ENCODE measurements at places on chromosomes 1 and 21. TPM values are rescaled to one million over a fixed set of nuclear protein-coding genes. Genes with fewer than 3 reads are reported as not detected.

- no peak for DNase-seq
Measured at GRCh38 chr1:45221716-45222115, 15.3 kb upstream of the ZSWIM5 start.

GRCh38 chr21:39837861-39838359 lies 29.3 kb upstream of the PCP4 start:
- DNase-seq = no peak

- DNase-seq = no peak
Measured at GRCh38 chr1:206784471-206784903, 12.2 kb upstream of the IL10 start.

DNA sequence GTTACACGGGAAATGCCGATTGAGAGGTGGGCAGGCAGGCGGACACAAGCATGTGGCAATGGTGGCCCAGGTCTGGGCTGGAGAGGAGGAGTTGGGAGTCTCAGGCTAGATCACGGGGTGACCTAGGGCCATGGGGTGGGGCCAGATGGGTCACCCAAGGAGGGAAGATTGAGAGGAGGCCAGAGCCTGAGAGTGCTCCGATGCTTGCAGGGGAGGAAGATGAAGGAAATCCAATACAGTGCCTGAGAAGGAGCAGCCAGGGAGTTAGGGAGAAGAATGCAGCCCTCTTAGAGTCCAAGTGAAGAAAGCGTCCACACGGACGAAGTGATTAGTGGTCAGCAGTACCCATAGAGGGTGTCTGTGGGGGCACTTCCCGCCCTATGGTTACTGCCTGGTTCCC lies 61.4 kb upstream of the FAM3B start:
- no peak for DNase-seq

DNA sequence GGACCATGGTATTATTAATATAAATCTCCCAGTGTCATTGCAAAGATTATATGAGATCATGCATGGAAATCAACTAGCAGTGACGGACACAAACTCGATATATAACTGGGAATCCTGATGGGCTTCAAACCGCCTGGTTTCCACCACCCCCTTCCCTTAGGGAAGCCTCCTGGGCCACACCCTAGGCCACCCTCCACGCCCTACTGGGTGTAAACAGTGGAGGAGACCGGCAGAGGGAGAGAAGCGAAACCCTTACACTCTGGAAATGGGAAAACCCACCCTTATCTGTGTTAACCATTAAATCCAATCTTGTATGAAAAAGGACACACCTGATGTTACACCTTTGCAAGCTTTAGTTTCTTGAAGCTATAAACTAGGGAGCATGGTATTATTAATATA lies 595 bp upstream of the ZNHIT6 start:
- no peak for DNase-seq

DNA sequence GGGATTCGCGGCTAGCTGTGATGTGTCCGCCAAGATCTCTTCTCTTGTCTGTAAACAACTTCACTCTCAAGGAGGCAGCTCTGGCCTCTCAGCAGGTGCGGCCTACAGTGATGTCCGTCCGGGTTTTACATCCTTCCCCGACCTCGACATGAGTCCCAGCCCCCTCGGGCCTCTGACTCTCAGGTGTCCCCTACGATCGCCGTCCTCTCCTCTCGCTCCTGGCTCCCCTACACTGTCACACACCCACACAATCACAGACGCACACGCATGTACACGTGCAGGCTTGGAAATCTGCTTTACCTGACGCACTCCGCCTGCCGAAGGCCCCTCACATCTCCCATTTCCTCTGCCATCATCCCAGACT lies 797 bp upstream of the RSPH1 start:
- DNase-seq = peak; percentile 29

DNA sequence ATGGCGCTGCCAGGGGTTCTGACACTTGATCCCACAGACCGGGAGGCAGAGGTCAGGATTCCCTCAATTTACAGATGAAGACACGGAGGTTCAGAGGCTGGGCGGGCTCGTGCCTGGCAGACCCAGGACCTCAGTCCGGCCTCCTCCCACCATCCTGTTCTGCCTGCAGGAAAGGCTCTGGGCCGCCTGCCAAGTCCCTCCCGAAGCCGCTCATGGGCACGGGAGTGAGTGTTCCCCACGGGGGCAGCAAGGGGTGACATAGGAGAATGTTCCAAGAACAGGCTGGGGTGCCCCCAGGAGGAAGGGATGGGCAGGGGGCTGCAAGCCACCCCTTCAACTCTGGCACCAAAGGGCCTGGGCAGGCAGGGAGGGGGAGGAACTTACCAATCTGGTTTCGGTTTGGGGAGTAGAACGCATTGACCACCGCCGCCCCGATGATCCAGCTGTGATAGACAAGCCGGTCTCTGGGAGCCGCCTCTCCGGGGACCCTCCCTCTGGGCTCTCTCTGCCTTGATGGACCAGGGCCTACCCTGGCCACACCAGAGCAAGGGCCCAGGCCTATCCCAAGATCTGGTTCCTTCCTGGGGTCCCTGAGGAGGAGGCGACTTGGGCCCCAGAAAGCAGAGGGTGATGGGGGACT lies 7.5 kb downstream of the PRXL2B start:
- DNase-seq = peak; percentile 68

GRCh38 chr1:63747445-63747844 lies 26.4 kb upstream of the ROR1 start:
- peak; percentile 22 for DNase-seq

GRCh38 chr1:112501810-112502641 lies 6.7 kb upstream of the WNT2B start:
- DNase-seq = peak; percentile 77

GRCh38 chr1:117364240-117364639 lies 3.0 kb upstream of the MAN1A2 start:
- no peak for DNase-seq

GRCh38 chr1:58854576-58854975 lies 70.7 kb upstream of the JUN start:
- no peak for DNase-seq

DNA sequence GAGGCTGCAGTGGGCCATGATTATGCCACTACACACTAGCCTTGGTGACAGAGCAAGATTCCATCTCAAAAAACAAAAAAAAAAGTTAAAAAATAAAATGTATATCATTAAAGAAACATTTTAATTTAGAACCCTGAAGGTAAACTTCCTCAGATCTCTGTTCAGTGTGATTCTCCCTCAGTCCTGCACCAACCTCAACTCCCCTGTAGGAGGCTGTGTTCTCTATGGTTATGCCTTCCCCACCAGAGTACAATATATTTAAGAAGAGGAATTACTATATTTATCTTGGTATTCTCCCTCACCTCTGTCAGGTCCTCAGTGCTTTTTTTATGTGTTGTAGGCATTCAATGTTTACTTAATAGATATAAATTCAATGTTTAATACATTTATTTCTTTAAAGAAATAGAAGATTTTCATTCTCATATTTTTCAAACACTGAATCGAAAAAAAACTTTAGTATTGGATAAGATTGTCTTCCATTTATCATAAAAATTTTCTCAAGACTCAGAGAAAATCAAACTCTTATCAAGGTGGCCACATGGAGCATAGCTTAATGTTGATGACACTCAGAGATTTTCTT lies 4.8 kb upstream of the LRRC8B start:
- DNase-seq = no peak

- DNase-seq = no peak
Measured at GRCh38 chr21:37451446-37451845, 84.9 kb downstream of the DYRK1A start.

- no peak for DNase-seq
Measured at GRCh38 chr1:109567877-109568672, 19.7 kb downstream of the GNAI3 start.

DNA sequence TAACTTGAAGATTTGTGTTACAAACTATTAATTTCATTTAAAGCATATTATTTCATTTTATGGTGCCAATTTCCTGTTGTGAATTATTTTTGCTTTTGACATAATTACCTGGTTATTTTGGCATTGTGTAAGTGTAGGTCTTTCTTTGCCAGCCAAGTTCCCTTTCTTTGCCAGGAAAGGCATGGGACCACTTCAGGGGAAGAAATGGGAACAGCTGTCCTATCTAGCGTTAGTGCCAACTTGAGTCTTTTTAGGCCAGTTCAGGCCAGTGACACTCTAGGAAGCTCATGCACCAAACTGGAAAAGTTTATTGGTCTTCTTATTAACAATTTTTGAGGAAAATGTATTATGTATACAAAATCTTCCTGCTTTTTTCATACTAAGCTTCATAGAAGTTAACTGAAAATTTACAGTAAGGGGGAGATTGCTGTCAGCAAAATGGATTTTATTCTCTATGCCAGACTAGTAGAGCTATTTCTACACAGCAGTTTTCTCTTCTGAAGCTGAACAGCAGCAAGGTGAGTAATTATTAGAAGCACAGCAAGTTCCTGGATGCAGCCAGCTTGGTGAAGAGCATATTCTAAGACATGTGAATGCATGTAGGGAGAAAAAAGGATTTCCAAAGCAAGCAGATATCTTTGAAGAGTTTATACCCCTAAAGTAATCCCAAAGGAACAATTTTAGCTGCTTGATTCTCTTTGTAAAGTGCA lies 914.6 kb upstream of the ADGRL4 start:
- DNase-seq = no peak

GRCh38 chr1:241677201-241677600 lies 25.1 kb downstream of the WDR64 start:
- no peak for DNase-seq

DNA sequence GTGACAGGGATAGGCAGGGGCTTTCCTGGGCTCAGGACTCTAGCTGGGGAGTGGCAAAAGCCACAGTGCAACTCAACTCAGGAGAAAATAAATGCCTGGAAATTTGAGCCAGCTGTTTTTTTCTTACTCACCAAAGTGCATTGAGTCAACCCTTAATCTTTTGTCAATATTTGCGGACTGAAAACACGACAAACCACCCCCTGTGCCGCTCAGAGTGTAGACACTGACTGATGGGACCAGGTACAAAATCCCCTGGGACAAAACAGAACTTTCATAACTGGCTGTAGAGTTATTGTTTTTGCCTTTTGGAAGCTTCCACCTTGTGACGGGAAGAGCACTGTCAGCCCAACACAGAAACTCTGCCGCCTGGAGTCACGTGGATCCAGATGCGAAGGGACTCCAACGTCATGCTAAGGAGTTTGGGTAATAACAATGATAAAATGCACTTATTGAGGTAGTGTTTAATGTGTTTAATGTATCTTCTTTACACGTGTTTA lies 164.6 kb downstream of the PLPP3 start:
- no peak for DNase-seq

DNA sequence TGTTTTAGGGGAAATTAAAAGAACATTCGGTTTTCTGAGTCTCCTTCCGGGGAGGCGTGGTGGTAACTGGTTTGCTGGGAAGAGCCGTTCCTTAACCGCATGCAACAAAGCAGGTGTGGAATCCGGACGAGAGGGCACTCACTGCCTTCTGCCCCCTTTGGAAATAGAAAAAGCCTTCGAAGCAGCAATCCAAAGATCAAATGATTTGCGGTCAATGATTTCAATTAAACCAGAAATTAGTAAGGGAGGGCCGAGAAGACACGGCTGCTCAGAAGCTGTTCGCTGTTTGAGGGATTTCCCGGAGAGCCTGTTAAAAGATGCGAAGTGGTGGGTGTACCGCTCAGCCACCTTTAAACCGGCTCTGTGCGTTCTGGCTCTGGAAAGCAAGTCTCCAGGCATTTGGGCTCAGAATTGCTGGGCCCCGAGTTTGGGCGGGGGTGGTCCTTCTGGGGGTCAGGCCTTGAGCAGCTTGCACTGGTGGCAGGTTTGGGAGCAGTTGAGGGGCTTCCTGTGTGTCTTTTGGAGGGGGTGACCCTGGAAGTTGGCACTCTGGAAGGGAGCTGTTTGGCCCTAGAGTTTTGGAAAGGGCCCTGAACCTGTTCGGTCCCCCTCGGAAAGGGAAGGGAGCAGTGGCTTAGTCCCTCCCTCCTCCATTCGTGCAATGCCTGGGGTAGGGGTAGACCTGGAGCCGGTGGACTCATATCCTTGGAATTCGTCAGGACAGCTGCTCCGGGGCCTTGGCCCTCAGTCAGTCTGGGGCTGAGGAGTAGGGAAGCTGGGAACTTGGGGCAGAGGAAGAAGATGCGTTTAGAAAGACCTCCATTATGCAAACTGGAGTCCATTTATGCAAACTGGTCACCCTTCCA lies 3.1 kb downstream of the SIM2 start:
- DNase-seq = no peak

DNA sequence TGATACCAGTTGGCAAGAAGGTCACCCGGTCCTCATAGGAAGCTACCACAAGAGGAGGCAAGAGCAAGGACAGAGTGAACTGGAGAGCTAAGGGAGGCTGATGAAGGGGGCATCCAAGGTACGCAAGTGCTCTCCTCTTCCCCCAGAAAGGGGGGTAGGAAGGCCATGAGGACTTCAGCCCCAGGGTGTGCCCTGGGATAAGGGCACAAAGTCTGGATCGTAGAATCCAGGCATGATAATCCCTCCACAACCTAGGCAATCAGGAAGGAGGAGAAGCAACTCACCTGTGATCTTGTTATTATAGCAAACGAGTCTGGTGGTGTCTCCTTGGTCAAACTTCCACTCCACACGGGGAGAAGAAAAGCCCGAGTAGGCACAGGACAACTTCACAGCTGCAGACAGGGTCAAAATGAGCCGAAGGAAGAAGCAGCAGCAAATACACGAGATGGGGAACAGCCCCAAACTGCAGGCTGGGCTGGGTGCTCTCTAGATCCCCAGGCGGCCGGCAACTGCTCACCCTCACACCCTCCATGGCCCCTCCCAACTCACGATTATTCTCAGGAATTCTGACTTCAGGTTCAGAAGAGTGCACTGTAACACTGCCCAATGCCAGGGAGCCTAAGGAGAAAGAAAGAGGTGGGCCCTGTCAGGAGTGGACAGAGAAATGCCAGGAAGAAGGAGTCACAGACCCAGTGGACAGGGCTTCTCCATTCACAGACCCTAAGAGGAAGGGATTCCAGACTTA lies 20.0 kb downstream of the F11R start:
- no peak for DNase-seq

GRCh38 chr1:23556635-23557470 lies 2.4 kb downstream of the ID3 start:
- DNase-seq = no peak

- no peak for DNase-seq
Measured at GRCh38 chr1:41975121-41975520, 56.4 kb upstream of the HIVEP3 start.

DNA sequence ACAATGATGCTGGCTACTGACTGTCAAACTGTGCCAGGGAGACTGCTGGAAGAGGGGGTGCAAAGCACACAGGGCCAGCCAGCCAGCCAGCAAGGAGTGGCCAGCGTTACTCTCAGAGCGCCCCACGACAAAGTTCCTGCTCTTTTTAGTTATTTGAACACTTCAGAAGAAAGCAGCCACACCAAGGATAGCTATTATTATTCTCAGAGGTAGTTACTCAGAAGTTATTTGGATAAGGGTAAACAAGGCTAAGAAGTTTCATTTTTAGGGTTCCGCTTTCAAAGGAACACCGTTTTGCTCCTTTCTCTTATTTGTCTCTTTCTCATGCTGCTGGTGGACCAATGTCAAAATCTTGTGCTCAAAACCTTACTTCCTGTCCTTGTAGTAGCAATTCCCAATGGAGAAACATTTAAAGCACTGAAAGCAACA lies 59.9 kb downstream of the VANGL2 start:
- no peak for DNase-seq

- DNase-seq = no peak
Measured at GRCh38 chr21:34181431-34182039, 108.2 kb downstream of the MRPS6 start.

TSACC gene
- not detected for total RNA-seq

TMEM200B gene
- 1.3 TPM for total RNA-seq

KRTAP12-2 gene
- total RNA-seq = not detected

TLR5 gene
- total RNA-seq = 3.2 TPM

PLXNA2 gene
- total RNA-seq = 15.7 TPM

PTGFR gene
- total RNA-seq = 0.57 TPM

C1orf167 gene
- total RNA-seq = 2.8 TPM

OR2AK2 gene
- total RNA-seq = not detected

All from heart right ventricle (tissue), 16 donors.